Thoracic aorta (tissue), 2 donors: ENCODE measurements at places on chromosomes 13 and 19.

DNA sequence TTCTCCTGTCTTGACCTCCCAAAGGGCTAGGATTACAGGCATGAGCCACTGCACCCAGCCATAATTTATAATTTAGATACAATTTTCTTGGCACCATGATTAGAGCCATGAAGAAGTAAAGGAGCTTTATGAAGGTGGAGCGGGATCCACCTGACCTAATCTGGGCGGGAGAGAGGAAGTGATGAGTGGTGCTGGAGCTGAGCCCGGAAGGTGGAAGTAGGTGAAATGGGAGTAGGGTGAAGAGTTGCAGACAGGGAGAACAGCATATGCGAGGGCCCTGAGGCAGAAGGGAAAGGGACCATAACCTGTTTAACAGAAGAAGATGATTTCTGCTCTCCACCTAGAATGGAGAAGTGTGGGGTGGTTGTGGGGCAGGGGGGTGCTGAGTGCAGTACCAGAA is 4.2 kb downstream of the BLOC1S3 start:
- no peak for DNase-seq

DNA sequence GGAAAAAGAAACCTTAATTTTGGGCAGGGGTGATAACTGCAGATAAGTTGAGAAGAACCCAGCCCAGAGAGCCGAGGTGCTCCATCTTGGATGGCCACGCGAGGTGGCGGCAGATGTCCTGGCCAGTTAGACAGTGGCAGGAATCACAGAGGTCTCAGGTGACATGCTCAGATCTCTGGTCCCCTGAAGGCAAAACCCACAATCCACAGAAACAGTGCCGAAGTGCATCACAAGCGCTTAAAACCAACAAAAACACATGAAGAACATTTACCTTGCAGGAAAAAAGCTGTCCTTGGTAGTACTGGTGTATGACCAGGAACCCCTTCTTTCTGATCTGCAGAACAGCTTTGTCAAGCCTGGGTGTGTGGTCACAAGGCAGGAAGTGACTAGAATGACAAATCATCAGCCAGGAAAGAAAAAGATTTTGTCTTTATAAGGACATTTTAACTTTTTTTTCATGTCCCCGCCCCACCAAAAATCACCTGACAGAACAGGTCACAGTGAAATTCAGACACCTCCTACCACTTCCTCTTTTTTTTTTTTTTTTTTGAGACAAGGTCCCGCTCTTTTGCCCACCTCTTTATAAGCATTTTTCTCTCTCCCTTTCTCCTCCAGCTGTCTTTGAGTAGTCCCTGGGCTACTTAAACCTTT is at the start of gene LCP1:
Gene LCP1, minus strand, starts transcription at position 338 of the 651 bp plus-strand sequence. CDS start 22,515 bp downstream, outside the sequence.
- DNase-seq = no peak

- DNase-seq = no peak
These were observed 71.8 kb downstream of the STARD13 start for GRCh38 chr13:33213797-33214196.

DNA sequence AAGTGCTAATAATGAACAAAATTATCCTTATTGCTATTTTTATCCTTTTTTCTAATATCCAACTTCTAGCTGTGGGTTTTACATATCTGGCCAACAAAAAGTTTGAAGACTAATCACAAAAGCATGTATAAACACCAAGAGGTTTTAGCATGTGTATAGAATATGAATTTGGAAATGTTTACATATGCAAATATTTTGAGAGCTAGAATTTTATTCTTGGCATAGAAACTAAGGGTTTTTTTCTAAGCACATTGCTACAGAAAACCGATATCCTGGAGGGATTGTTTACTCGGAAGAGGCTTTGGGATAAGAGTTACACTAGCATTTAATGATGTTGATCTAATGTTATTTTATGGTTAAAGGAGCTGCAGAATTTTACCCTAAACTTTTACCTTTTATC is 392.1 kb downstream of the EFNB2 start:
- no peak for DNase-seq
